ENCODE measurements at places on chromosomes 6 and 20.

GRCh38 chr6:79608334-79609224 is 22.6 kb upstream of the SH3BGRL2 start:
- DNase-seq, result no peak

- no peak for DNase-seq
Measured at GRCh38 chr6:169904051-169904922, 152.9 kb downstream of the ERMARD start.

GRCh38 chr6:41724586-41725501 is 10.6 kb downstream of the TFEB start:
- no peak for DNase-seq

DNA sequence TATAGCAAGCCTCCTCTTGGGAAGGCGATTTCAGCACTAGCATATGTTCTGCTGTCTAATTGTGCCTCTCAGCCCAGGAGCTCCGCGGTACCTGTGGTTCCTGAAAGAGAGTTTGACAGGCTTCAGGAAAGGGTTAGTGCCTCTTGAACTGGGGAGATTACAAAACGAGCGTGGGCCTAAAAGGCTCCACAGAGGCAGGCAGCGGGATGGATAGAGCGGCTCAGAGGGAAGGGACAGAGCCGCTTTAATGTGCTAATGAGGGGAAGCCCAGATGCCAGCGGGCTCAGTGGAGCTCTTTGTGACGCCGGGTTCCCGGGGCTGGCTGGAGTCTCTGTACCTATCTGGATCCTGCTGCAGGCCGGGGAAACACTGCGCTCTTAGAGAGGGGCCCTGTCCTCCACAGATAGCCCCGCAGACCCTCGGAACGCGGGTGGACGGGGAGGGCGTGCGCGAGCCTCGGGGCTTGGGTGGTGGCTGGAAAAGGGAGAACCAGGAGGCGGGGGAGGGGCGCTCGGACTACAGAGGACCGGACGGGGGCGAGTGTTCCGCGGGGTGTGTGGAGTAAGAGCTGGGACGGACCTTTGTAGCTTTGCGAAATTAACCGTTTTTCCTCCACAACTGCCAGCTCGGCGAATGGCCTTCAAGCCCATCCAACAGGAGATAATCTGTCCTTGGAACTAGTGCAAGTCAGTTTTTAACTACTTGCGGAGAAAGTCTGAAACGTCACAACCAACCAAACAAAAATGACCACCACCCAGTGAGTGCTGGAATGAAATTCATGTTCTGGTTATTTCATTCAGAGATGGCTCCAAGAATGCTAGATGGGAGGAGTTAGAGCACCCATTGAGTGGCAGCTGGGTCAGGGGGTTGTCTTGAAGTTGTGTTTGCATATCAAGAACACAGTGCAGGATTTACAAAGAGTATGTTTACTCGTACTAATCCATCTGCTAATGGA is 13.0 kb downstream of the SLC35F1 start:
- DNase-seq, result no peak

GRCh38 chr6:7132398-7133035 is 24.8 kb downstream of the RREB1 start:
- no peak for DNase-seq

DNA sequence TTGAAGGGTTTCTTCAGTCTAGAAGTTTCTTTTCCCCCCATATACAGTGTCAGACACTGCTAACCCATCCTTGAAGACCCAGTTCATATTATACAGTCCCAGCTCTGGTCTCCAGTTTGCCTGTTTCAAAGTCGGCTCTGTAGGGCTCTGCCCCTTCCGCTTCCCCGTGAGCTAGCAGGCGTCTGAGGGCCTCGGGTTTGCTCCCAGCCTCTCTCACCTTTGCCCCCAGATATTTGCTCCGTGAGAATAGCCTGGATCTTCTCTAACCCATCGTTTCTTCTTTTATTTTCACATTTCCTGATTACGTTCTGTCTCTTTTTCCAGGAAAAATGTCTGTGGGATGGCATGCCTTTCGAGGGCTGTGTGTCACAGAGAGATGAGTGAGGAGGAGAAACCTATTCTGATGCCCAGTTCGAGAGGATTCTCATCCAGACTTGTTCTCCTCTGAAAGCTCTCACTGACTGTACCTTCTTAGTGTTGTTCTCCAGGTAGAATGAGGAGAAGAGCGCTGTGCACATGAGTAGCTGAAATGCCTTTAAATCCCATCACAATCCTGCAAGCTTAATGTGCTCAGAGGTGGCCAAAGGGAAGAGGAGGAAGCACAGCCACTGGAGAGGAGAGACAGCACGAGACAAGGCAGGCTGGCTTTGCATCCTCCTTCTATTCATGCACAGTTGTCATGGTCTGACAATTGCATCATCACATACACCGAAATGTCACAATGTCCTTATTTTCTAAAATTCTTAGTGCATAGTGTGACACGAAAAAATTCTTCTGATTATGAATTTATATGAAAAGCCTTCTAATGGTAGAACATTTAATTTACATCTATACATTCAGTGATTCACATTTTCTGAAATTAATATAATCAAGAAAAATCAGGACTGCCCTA is 171.1 kb downstream of the FOXA2 start:
- DNase-seq, result no peak

GRCh38 chr20:47243532-47244305 is 112.8 kb downstream of the ZMYND8 start:
- DNase-seq, result no peak

GRCh38 chr6:156647991-156648390 is 129.2 kb upstream of the ARID1B start:
- DNase-seq, result no peak

DNA sequence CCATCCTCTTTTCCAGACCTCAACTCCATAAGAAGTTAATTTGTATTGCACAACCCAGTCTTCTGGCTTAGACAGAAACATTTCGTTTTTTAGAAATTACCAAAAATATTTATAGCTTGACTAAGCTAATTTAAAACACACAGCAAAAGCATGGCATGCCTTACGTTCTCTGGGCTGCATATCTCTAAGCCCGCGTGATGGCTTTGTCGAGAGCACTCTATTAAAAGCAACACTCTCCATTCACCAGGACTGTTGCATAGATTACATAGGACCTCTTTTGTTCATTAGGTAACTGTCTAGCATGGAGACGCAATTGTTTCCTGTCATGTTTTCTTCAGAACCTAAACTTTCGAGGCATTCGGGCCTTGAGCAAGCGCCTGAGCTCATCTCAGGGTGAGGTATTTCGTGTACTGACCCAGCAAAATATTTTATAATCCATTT is 104.5 kb downstream of the IBTK start:
- no peak for DNase-seq

GRCh38 chr20:56409521-56409920 is 2.5 kb upstream of the CASS4 start:
- DNase-seq, result no peak

DNA sequence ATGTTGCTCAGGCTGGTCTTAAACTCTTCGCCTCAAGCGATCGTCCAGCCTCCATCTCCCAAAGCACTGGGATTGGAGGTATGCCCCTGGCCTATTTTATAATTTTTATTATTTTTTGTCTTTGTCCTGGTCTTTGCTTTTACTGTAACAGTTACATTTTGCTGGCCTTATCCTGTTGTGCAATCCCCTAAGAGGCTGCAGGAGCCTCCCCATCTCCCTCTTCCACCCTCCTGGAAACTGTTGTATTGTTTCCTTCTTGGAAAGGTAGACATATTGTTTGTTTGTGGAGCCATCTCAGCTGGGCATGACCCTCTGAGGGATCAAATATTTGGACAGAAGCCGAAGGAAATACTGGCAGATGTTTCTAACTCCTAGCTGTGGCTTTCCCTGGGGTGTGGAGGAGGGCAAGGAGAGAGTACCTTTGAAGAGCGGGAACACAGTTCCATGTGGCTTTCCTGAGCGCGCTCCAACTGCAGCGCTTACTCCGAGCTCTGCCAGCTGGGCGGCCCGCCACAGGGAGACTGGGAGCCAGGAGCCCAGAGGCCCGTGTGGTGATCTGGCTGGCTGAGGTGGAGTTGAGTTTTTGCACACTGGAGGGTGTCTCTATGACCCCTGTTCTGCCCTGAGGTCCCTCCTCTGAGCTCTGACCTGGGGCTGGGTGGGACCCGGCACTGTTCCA is 4.9 kb downstream of the MAPK13 start:
- DNase-seq, result no peak

DNA sequence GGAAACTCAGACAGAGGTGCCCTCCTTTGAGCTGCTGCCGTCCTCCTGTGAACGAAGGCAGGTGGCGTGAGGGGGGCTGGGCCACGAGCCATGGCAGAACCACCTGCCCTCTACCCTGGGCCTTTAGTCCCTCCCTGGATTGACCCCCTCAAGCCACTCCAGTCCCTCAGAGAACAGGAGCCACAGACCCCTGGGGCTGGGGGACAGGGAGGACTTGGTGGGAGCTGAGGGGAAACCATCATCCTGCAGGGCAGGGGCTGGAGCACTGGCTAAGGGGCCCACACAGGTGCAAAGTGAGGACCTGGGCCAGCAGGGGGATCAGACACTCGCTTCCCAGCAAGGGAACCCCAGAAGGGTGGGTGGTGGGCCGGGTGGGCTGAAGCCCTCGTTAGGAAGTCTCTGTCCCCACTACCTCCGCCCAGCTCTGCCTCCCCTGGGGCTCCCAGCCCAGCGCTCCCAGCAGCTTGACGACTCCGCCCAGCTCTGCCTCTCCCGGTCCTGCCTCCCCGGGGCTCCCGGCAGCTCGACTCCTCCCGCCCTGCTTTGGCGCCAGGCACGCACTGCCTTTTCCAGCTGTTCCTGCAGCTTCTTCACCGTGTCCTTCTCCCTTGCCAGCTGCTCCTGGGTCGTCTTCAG is 44.4 kb downstream of the DSTN start:
- DNase-seq, result no peak

DNA sequence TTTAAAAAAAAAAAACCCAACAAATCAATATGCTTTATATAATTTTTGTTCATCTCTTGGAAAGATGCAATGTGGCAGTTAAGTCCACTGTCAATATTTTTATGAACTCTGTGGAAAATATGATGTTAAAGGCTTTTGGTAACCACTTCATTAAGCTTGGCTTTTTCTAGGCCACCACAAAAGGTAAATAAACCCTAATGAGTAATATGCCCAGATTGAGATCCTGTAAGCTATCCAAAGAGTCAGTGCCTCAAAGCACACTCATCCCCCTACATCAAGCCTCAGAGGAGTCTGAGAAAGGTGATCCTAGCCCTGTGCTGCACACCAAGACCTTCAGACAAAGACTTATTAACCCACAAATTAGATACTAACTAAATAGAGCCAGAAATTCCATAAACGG is 121.1 kb downstream of the CDC5L start:
- DNase-seq, result no peak

GRCh38 chr6:13519839-13520238 is 32.4 kb upstream of the GFOD1 start:
- DNase-seq, result no peak

DNA sequence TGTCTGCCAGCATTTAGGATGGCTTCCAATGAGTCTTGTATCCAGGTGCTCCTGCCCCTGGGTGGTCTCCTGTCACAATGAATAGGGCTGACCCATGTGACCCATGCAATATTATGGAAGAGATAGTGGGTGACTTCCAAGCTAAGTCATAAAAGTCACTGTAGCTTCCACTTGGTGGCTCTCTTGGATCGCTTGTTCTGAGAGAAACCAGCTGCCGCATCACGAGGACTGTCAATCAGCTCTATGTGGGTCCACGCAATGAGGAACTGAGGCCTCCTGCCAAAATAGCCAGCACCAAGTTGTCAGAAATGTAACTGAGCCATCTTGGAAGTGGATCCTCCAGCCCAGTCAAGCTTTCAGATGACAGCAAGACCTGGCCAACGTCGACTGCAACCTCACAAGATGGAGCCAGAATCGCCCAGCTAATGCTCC is 14.9 kb upstream of the MATN4 start:
- no peak for DNase-seq

Data from cerebellar nuclear complex (tissue), 1 donor.